ENCODE measurements at places on chromosomes 11 and 22. TPM values are rescaled to one million over a fixed set of nuclear protein-coding genes. Genes with fewer than 3 reads are reported as not detected.

PHOX2A gene
- total RNA-seq = not detected

RIMBP3C gene
- not detected for total RNA-seq

TMEM191C gene
- total RNA-seq = 0.78 TPM

HEPHL1 gene
- not detected for total RNA-seq

MEI1 gene
- total RNA-seq = 51.3 TPM

POU2AF2 gene
- total RNA-seq = not detected

SHISAL1 gene
- total RNA-seq = not detected

DNA sequence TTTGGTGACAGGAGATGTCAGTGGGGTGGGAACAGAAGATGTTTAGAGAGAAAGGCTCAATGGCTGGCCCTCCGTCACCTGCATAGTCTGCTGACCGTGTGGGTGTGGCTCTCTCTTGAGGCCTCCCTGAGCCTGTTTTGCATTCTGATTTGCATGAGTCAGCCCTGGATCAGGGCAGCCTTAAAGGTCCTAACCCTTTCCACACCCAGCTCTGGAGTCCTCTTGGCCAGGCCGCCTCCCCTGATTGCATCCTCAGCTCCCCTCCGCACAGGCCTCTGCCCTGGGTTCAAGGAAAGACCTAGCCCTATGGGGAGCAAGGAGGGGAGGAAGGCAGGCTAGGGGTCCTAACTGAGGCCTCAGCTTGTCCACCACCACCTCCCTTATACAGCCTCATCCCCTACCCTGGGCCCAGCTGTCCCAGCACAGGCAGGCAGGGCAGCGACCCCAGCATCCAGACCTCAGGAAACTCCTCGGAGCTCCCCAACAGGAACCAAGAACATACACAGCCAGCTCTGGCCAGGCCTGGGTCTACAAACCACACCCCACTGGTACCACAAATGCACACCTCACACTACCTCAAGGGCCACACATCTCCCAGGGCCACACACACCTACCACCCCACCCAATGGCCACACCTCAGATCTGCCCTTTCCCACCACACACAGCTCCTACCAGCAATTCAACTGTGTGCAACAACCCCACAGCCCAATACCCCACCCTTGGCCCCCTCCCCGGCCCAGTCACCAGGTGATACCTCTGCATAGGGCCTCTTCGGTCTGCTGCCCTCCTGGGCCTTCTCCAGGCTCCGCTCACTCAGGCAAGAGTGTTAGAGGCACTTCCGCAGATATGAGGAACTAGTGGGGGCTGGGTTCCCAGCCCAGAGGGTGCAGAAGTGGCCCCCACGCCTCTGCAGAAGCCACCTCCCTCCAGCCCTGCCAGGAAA is 13.7 kb downstream of the ARAP1 start:
- DNase-seq = no peak

DNA sequence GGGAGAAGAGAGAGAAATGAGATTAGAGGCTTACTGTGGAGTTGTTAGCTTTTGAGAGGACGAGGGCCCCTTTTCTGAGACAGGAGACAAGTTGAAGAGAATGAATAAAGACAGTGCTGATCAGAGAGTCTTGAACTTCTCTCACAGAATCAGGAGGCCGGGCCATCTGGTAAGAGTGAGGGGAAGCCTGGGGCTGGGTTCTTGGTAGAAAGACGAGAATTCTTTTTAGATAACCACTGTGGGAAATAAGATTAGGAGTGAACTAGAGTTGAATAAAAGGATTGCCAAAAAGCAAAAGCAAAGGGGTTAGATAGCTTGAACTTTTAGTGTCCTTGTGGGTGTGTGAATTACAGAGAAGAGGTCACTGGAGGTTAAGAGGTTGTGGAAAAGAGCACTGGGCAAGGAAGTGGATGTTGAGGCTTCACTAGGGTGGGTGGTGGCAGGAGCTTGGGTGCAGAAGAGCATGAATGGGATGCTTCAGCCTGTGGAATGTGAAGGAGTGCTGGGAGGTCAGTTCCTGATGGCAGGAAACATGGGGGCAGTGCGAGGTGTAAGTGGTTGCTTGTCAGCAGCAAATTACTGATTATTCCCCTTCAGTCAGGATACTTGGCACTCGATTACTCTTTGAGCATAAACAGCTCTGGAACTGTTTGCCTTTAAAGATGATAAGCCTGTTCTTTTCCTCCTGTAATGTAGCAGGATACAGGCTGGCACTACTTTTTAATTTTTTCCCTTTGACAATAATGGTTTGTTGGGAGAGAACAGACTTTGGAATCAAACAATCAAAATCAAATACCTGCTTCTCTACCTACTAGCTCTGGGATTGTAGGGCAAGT is 98.3 kb downstream of the ARHGAP42 start:
- no peak for DNase-seq

- no peak for DNase-seq
Observed at GRCh38 chr22:38950527-38951295, 6.7 kb upstream of the APOBEC3A start.

GRCh38 chr11:27397624-27398399 is 34.8 kb upstream of the CCDC34 start:
- DNase-seq = no peak

Data from activated CD4-positive, alpha-beta memory T cell treated with anti-CD3 and anti-CD28 coated beads for 36 hours (primary cell).